ENCODE measurements at places on chromosomes 11 and 22. TPM values are rescaled to one million over a fixed set of nuclear protein-coding genes. Genes with fewer than 3 reads are reported as not detected.

Gene SLC25A45
- 16.4 TPM for total RNA-seq

Gene TMEM191B
- total RNA-seq = 1.9 TPM

Gene SLN
- not detected for total RNA-seq

Gene ASCL2
- 0.38 TPM for total RNA-seq

Gene THY1
- total RNA-seq = 1.3 TPM

Gene LARGE2
- 0.90 TPM for total RNA-seq

Data from activated T-cell treated with anti-CD3 and anti-CD28 coated beads, Interleukin-2, amount 50 U/mL, for 72 hours (primary cell).